Caki2 (cell line): ENCODE measurements at places on chromosomes 7 and 10.

DNA sequence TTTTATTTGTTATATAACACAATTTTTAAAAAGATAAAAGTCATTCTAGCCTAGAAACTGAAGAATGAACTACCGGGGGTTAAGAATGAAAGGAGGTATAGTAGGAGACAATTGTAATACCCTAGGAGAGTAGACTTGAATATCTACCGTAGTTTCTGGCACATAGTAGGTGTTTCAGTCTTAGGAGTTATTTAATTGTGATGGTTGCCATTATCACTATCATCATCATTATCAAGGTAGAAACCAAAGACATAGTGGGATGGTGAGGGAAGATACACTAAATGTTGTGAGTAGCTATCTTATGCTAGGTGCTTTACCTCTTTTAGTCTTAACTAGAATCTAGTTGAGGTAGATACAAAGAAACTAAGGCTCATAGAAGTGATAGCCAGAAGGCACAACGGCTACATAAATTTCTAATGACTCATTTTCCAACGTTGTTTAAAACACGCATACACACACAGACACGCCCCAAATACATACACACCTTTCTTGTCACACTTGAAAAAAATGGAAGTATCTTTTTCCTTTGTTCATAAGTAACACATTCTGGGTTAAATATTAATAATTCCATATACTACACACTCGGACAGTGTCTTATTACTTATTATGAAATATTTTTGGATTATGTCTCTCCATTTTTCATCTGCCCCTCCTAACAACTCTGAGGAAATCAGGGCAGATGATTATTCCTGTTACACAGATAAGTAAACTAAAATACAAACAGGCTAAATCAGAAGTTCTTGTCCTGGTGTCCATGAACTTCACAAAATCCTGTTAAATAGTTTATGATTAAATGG is 2.0 kb upstream of the ANLN start:
- DNase-seq, result peak; percentile 74

- peak; percentile 81 for DNase-seq
Observed at GRCh38 chr10:102646610-102647442, 2.5 kb downstream of the TRIM8 start.

DNA sequence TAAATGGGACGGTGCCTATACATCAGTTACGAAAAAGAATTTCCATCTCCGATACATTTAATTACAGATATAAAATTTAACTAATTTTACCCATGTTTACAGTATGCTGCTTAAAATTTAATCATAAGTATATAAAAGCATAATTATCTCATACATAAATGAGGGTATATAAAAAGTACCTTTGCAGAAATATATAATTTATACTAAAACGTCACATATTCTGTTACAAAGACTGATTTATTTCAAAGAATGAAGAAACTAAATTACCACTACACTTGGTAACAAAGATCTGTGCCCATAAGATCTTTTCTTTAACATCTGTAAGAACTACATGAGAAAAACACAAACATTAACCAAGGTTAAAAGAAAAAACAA is 2.8 kb downstream of the DOCK4 start:
- DNase-seq, result no peak

GRCh38 chr7:150727381-150727780 is 9.8 kb upstream of the GIMAP5 start:
- no peak for DNase-seq

DNA sequence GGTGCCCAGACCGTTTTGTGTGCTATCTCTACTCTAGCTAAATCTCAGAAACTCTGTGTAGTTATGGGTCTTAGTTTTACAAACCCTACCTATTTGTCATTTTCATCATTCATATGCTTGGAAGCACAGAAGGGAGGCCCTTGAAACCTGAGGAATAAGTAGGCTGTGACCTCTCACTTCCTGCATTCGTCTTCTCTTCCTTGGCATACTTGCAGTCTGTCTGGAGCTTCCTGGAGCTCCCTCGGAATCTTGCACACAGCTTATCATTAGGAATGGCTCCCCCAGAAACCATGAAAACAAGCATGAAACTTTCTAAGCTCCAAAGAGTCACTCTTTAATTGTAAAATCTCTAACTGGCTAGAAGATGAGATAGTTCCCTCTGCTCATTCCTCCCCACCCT is 376.9 kb upstream of the MYO3A start:
- DNase-seq, result no peak

DNA sequence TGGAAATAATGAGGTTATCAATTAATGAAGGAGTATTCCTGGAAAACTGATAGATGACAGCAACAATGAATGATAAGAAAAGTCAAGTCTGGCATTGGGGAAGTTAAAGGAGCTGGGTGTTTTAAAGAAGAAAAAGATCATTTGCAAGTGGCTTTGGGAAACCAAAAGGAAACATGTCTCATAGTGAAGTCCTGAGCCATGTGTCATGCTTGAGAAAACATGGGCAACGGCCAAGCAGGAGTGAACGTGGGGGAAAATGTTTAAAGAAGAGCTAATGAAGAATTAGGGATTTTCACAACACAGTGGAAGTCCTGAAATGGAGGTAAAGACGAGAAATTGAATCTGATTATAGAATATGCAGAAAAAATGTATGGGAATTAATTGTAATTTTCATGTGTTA is 1383.2 kb upstream of the CELF2 start:
- DNase-seq, result no peak

DNA sequence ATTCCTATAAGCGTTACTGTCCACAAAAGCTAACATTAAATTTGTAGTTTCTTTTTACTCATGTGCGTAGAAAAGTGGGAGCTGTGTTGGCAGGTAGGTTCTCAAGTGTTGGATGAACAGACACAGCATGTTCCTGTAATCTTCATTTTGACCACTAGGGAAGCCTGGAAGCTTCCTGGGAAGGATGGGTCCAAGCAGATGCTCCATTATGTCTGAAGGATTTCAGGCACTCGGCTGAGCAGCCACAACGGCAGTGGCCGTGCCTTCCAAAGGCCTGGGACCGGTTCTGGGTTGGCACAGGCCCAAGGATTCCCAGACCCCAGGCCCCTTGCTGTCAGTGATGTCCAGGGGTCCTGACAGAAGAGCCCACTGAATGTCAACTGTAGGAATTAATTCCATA is 386.3 kb downstream of the TNS3 start:
- no peak for DNase-seq

DNA sequence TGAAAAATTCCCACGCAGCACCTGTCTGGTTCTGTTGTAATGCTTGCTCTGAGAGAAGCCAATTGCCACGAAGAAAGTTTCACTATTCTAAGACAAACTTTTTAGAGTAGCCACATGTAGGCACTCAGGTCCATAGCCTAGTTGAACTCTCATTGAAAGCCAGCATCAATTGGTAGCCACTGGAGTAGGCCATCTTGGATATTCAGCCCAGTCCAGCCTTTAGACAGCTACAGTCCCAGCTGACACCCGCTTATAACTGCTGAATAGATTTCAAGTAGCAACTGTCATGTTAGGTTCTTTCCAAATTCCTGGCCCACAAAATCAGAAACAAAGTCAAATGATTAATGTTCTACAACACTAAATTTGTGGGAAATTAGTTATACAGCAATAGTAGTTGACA is 31.6 kb downstream of the CUBN start:
- DNase-seq, result no peak

DNA sequence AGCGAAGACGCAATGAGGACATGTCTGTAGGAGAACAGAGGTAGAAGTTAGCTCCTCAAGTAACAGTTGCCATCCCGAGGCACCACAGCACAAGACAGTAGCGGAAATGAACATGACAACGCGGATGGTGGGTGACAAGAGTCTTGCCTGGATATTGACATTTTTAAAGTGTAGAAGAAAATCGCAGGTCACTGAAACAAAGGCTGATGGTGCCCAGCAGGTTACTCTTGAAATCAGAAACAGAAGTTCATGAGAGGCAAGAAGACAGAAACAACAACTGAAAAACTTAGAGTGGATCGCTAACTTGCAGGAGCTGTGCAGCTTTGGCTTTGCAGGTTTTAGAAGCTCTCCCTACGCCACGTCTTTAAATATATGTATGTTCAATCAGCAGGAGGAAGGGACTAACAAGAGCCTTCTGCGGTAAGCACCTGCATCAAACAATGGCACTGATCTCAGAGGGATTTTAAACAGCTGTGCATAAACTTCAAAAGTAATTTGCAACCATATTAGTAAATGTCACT is 1.8 kb downstream of the PRKCQ start:
- DNase-seq, result no peak

- no peak for DNase-seq
Observed at GRCh38 chr7:7535691-7536090, at the start of gene COL28A1. Gene COL28A1, minus strand, starts transcription at chr7:7535873. Its CDS starts 2,998 bp downstream, at chr7:7532875.

DNA sequence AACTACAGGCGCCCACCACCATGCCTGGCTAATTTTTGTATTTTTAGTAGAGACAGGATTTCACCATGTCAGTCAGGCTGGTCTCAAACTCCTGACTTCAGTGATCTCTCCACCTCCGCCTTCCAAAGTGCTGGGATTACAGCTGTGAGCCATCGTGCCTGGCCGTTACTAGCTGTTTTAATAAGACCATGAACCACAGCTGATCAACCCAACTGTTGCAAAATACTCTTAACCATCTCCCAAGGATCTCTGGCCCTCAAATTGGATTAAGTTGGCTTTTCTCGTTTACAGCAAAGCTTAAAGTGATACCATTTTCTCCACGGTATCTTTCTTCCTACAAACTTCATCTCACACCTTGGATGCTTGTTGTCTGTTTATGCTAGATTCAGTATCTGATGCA is 18.3 kb downstream of the ZFAND2A start:
- no peak for DNase-seq

- no peak for DNase-seq
Observed at GRCh38 chr7:141263983-141264382, 190.1 kb downstream of the TMEM178B start.

DNA sequence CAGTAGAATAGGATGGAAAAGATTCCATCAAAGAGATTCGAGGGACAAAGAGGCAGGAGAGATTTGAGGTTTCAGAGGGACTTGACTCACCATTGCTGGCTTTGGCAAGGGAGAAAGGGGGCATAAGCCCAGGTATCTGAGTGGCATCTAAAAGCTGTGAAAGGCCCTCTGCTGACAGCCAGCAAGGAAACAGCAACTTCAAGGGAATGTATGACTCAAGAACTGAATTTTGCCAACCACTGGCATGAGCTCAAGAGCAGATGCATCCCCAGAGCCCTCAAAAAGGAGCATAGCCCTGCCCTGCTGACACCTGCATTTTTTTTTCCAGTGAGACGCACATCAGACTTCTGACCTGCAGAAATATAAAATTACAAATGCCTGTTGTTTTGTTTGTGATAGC is 19.6 kb upstream of the ADAM12 start:
- DNase-seq, result no peak

- no peak for DNase-seq
Observed at GRCh38 chr10:58918887-58919286, 257.6 kb upstream of the PHYHIPL start.

GRCh38 chr10:51029172-51029641 is 45.1 kb upstream of the PRKG1 start:
- no peak for DNase-seq

DNA sequence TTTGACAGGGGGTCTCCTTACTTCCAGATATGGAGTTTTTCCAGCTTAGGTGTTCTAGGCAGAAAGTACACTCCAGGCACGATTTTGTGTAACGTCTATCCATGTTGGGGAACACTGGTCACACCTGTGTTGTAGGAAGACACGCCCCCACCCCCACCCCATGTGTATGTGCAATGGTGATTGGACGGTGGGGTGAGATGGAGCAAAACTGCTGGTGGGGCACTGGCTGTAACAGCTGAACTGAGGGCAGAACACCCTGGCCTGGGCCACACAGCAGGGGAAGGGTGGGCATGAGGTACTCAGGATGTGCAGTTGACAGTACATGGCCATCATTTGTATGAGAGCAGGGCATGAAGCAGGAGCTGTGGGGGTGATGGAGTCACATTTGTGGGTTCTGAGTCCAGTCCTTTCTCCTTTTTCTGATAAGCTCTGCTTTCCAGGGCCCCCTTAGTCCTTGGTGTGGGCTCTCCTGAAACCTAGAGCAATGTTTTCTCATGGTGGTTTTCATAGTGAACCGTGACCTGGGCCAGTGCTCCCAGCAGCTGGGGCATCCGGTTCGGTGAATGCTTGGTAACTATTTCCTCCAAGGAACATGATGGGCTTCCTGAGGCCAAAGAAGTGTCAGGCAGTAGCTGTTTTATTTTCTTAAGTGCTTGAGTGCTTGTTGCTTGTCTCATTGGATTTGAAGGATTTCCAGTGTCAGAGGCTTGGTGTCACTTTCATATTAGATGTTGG is 63.4 kb upstream of the AQP1 start:
- DNase-seq, result no peak

DNA sequence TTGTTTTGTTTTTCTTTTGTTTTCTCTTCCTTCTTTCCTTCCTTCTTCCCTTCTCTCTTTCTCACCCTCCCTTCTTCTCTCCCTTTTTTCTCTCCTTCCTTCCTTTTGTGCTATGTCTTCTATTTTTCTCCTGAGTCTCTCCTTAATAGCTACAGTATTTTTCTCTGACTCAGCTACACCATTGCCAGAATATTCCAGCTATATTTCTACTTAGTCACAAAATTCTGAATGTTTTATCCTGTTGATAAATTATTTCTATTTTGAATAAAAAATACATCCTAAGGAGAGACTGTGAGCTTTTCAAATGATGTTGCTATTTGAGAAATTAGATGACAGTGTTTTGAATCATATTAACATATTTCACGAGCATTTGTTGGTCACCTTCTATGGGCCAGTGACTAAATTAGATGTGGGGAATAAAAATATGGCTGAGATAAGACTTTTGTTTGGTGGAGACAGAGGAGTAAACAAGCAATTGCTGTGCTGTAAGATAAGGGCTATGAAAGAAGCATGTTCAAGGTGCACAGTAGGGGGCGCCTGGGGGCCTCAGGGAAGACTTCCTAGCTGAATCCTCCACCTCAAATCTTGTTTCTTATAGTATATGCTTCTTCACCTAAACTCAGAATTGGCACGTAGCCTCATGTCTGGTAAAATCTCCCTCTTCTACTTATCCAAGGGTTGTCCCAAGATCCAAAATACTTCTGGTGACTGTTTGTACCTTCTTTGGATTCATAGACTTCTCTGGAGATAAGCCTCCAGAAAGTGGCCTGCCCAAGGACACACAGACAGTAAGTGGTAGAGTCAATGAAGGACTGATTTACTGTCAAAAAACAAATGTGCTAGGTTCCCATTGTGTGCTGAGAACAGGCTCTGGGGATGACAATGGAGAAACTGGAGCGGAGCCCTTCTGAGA is 115.5 kb upstream of the CREB5 start:
- DNase-seq, result peak; percentile 47

DNA sequence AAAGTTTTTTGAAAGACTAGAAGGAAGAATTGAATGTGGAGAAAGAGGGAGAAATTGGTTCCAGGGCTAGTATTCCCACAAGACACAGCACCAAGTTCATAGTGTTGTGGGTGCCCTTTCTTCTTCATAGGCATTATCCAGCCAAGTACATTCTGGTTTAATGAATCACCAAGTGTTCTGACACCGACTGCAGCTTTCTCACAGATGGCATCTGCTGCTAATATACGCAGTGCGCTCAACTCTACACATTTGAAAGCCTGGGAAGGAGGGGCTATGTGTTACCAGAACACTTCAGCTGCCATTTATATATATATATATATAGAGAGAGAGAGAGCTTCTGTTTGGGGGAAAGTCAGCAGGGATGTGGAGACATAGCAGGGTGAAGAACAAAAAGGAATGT is 1168.4 kb downstream of the GATA3 start:
- no peak for DNase-seq
